ENCODE measurements at places on chromosomes 1 and 21.

- DNase-seq, result peak; percentile 21
Measured at GRCh38 chr1:236774926-236775325, 20.2 kb upstream of the MTR start.

- peak; percentile 77 for DNase-seq
Measured at GRCh38 chr1:204225841-204226735, 12.3 kb upstream of the GOLT1A start.

DNA sequence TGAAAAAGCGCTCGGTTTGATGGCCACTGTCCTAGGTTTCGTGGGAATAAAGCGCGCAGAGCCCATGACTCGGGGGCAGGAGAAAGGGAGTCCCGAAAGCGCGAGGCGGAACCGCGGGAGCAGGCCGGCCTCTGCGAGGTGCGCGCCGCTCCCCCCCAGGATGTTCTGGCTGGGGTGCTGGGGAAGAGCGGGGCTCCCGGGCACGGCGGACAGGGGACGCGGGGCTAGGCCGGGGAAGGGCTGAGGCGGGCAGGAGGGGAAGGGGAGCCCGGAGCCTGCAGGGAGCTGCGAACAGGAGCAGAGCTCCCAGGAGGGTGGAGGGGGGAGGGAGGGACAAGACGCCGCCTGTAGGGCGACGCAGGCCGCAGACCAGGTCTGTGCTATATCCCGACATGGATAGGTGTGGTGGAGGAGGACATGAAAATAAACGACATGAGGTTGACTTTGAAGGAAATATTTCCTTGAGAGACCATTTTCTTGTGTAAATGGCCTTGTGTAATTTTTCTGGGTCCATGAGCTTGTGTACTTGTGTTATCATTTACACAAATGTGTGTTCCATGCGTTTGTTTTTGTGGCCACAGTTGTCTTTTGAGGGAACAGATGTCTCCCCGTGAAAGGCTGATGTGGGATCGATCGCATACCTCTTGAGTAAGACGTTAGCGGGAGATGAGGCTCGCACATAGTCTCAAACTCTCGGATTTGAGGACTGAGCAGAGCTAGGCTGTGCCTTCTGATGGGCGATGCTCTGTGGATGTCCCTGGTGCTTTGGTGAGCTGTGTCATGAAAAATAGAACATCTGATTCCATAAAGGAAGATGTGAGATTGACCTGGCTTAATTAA lies 1.3 kb downstream of the PCNT start:
- peak; percentile 56 for DNase-seq

- DNase-seq, result peak; percentile 40
Measured at GRCh38 chr1:85629532-85629920, 49.0 kb downstream of the CCN1 start.

DNA sequence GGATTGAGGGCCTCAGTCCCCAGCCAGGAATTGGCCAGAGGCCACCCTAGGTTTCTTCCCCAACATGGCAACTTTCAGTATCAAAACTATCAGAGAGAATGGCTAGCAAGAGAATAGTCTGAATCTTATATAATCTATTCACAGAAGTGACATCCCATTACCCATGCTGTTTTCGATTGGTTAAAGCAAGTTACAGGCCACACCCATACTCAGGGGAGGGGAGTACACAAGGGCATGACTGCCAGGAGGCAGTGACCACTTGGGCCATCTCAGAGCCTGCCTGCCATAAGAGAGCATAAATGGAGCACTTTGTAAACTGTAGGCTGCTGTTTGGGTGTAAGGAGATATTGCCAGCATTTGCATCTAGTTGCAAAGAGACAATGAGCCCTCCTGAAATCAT lies 65.4 kb downstream of the FAM163A start:
- peak; percentile 19 for DNase-seq

DNA sequence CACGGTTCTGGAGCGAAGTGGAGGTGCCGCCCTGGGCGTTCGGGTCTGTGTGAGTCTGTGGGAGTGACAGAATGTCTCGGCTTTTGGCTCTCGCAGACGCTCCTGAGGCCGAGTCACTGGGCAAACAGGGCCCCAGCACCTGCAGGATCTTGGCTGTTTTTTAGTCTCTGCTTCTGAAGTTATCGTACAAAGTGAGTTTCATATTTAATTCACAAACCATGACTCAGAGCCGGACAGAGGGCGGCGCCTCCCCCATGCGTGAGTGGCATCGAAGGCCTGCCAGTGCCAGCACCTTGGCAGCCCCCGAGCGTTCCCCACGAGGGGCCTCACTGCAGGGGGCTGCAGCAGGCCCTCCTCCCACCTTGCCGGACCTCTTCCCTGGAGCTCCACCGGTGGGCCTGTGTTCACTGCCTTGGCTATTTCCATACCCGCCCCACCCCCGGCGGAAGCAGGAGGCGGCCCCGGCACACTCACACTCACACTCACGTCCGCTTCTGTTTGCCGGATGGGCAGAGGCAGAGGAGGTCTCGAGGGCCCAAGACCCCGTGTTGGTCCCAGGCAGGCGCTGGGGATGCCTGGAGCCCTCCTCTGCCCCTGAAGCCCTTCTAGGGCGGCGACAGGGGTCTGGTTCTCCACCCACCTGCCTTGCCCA lies 56.3 kb downstream of the MORN1 start:
- DNase-seq, result no peak

GRCh38 chr1:187078321-187078720 lies 249.6 kb downstream of the PLA2G4A start:
- no peak for DNase-seq

GRCh38 chr1:173005196-173005864 lies 45.4 kb downstream of the TNFSF18 start:
- DNase-seq, result no peak

GRCh38 chr1:65001231-65001792 lies 35.0 kb upstream of the JAK1 start:
- DNase-seq, result no peak

- DNase-seq, result no peak
Measured at GRCh38 chr1:230191855-230192254, 124.8 kb downstream of the GALNT2 start.

DNA sequence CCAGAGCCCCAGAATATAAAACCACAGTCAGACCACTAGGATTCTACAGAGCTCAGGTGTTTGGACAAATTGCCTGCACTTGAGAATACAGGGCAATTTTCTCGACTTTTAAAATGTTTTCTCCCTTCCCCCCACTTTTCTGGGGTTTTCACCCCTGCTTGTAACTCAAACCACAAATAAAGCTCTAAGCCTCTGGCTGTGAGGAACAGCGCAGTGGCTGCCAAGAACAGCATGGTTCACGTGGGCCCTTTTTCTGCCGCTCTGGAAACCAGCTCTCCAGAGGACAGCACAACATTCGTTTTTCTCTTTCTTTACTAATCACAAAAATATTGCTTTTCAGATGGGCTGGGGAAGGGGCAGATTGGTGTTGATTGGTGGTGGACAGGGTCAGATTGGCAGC lies 102.2 kb upstream of the JUN start:
- peak; percentile 67 for DNase-seq

- no peak for DNase-seq
Measured at GRCh38 chr1:54377040-54377691, 29.0 kb downstream of the SSBP3 start.

DNA sequence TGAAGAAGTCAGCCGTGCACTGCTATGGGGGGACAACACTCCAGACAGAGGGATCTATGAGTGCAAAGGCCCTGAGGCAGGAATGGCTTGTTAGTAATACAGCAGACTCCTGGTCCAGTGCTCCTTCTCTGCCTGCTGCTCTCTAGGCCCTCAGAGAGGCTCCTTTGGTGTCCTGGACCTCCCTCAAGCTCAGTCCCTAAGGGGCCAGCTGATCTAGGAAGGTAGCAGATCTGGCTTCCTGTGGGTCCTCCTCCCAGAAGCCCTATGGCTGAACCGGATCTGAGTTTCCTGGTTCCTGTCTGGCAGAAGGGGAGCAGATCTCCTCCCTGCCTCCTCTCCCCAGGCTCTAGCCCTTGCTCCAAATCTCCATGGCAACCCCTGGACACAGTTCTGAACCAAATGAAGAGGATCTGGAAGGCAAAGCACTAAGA lies at the start of gene LDLRAD2:
Gene LDLRAD2 (plus strand): TSS at position 391 of the 431 bp plus-strand sequence. CDS start 187 bp downstream, outside the sequence.
- DNase-seq, result no peak

Data from H4 (cell line).